Left colon (tissue), 2 donors: ENCODE measurements at places on chromosomes 16 and 17. TPM values are rescaled to one million over a fixed set of nuclear protein-coding genes. Genes with fewer than 3 reads are reported as not detected.

Gene SSTR5
- total RNA-seq = 0.25 TPM

Gene PYY
- total RNA-seq = 61.2 TPM

Gene PYDC1
- total RNA-seq = not detected

Gene KCNJ12
- total RNA-seq = 0.84 TPM

Gene CES4A
- total RNA-seq = 12.1 TPM

Gene TUBG1
- 39.7 TPM for total RNA-seq

Gene ZNF75A
- total RNA-seq = 24.1 TPM
